ENCODE measurements at places on chromosomes 2 and 18.

DNA sequence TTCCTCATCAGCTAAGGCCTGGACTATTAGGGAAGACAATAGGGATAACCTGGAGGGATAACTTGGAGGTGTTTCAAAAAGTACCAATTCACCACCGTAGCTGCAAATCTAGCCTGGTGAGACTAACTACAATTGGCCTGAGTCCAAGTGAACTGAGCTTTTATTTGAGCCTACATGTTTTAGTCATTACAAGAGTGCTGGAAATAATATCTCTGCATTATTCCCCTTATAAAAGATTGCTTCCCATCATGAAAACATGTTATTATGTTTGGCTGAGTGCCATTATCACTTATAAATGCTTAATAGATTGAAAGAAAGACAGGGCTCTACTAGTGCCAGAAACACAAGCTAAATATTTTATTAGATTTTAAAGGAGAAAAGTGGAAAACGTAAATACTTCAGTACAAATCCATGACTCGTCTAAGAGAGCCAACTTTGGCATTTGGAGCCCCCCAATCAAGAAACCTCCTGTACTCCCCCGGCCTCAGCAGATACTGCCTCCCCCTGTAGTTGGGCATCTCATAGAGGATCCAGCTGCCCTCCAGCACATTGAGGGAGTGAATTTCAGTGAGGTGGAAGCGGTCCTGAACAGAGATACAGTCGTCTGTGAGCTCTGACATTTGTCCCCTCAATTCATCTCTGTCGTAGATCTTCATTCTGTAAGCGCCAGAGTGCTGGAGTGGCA is 3.6 kb downstream of the CRYGB start:
- DNase-seq: no peak

DNA sequence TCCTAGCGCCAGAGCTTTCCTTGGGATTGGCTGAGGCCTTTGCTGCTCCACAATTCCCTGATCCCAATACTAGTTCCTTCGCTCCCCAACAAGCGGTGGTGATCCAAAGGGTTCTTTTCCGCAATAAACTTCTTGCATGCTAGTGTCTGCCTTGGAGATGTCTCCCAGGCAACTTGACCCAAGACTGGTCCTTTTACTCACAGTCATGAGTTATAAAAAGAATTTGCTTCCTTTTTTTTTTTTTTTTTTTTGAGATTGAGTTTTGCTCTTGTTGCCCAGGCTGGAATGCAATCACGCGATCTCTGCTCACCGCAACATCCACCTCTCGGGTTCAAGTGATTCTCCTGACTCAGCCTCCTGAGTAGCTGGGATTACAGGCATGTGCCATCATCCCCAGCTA is 89.8 kb upstream of the SP3 start:
- no peak for DNase-seq

GRCh38 chr18:45290364-45290763 is 324.9 kb upstream of the SLC14A2 start:
- DNase-seq: no peak

- DNase-seq: no peak
Measured at GRCh38 chr2:67797801-67798540, 264.8 kb downstream of the C1D start.

DNA sequence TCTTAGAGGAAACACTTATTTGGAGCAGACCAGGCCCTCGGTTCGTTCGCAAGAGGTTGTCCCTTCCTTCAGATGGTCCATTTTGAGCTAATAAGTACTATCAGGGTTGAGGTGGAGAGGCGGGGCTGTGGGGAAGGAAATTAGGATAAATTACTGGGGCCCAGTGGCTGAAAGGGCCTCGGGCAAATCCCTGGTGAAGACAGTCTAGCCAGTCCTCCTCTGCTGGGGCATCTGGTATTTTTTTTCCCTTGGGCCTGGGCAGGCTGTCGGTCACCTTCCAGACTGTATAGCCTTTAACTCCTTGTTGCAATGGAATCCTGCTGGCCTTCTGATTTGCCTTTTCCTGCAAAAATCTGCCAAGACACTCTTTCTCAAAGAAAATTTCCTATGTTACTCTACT is 1.7 kb upstream of the MYO3B start:
- DNase-seq: no peak

- no peak for DNase-seq
Measured at GRCh38 chr2:8388781-8389180, 293.1 kb upstream of the ID2 start.

DNA sequence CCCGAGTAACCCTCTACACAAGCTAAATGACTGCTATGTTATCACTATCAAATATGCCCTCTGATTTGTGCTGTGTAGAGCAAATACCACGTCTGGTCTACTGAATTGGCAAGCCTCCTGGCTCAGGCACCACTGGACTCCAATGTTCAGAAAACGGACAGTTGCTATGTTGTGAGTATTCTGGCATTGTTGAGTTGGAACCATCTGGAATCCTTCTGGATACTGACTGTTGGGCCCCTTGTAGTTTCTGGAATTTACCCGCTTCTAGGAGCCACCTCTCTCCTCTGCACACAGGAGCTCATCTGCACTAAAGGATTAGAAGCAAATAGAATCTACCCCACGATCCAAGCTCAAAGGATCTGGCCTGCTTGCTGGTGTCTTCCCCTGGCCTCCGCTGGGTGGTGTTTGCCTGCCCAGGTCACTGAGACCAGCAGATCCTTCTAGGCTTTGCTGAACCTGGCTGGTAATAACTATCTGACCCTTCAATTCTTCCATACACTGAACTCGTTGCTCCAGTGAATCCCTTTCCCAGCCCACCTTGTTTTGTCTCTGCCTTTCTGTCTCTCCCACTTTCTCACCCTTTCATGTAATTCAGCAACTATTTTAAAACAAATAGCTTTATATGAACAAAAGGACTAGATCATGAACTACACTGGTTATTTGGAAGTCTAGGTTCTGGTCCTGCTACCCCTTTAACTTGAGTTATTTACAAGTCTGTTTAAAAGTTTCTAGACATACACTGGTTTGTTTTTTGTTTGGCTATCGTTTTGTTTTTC is 2.1 kb upstream of the HAAO start:
- DNase-seq: no peak

- no peak for DNase-seq
Measured at GRCh38 chr18:76457957-76458356, 37.1 kb downstream of the ZNF516 start.

- DNase-seq: no peak
Measured at GRCh38 chr18:32750328-32750727, 22.5 kb downstream of the KLHL14 start.

GRCh38 chr2:121873864-121874263 is 118.4 kb downstream of the TSN start:
- DNase-seq: no peak

Data from stimulated activated CD8-positive, alpha-beta memory T cell treated with anti-CD3 and anti-CD28 coated beads, Interleukin-15, amount 100 ng/mL, for 24 hours (primary cell).